Activated T-helper 1 cell treated with Interleukin-2 at 50 U/mL for 16 hours (primary cell): ENCODE measurements at places on chromosomes 13 and 19.

GRCh38 chr19:42532891-42533290 lies 4.6 kb upstream of the CEACAM1 start:
- DNase-seq = no peak

GRCh38 chr19:18985257-18985656 lies 44.2 kb upstream of the HOMER3 start:
- DNase-seq = no peak

- DNase-seq = no peak
Measured at GRCh38 chr13:41061914-41062837, 867 bp downstream of the WBP4 start.

DNA sequence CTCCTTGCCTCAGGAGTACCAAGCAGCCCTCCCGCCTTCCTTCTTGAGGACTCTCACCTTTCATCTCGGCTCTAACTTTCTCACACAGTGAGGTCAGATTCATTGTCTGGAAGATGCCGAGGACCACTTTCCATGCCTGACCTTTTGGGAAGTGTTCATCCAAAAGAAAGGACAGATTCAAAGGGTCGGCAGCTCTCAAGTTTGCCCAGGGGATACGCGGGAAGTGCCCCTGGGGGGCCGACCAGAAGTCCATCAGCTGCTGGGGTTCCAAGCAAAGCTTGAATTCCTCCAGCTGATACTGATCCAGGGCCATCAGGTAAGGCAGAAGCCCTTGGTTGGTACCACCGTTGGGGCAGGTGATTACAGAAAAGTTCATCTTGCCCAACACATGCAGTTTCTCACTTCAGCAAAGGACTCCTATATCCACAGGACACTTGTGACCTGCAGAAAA lies at the start of gene NLRP13:
NLRP13 (minus strand) TSS at position 401 of the 451 bp plus-strand sequence; CDS start at position 376, 25 bp downstream.
- DNase-seq = no peak

DNA sequence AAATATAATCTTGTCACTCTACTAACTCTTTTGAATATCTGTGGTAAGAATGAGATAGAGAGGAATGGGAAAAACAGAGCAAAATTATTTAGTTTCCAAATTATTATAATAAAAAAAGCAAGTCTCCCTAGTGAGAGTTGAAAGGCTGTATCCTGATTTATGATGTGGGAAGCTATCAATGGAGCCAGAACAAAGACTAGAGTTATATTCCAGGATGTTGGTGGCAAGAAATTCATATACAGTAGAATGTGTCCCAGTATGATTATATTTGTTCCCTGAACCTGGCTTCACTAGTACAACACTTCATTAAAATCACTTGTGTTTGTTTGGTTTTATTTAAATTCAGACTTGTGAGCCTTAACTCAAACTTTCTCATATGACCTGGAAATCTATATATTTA lies 630.3 kb downstream of the GPC5 start:
- no peak for DNase-seq

DNA sequence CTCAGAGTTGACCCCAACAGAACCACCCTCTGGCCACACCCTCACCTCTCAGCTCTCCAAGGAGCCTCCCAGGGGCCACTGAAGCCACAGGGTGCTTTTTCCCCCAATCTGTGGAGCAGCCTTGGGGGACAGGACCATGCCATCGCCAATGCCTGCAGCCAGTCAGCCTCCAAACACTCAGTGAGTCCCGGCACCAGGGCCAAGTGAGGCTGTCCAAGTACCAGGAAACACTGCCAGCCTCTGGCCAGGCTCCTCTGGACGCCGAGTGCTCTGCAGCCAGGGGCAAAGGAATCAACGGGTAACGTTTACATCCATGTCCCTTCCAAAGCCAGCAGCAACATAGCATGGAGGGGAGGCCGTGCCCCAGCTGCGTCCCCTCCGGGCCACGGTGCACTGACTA lies 9.5 kb upstream of the COMP start:
- DNase-seq = no peak

- DNase-seq = no peak
Measured at GRCh38 chr19:50430888-50431342, 1.8 kb upstream of the MYBPC2 start.

- no peak for DNase-seq
Measured at GRCh38 chr13:78875792-78876580, 217.0 kb upstream of the OBI1 start.

GRCh38 chr13:94308832-94309231 lies 170.7 kb downstream of the DCT start:
- DNase-seq = no peak

GRCh38 chr13:114090476-114090875 lies 41.9 kb downstream of the RASA3 start:
- no peak for DNase-seq

- no peak for DNase-seq
Measured at GRCh38 chr13:27449081-27449603, 1.2 kb downstream of the MTIF3 start.

DNA sequence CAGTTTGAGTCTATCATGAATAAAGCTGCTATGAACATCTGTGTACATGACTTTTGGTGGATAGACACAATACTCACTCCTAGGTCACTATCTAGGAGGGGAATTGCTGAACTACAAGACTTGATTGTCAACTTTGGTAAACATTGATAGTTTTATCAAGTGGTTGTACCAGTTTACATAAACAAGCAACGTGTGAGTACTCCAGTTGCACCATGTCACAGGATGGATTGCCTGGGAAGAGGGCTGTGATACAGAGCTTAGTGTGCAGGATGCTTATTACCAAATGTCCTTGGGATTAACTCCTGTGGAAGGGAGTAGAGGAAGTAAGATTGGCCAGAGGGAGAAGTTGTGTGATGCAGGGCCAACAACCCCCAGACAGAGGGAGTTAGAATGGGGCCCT lies 37.7 kb downstream of the RAP2A start:
- DNase-seq = no peak

- no peak for DNase-seq
Measured at GRCh38 chr13:78198821-78199220, 280.2 kb upstream of the EDNRB start.

DNA sequence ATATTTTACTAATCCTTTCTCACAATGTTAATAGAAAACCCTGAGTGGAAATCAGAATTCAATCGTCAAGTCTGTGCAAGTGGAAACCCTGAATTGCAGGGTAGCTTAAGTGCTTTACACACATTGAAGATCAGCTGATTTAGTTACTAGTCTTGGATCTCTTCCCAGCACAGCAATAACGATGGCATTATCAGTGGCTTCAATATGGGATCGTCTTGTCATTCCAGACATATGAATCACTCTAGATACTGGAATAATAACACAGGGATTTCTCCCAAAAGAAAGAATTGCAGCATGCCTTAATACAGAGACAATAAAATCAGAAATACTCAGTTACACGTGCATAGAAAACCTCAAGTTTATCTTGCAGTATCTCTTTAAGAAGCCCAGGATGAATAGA lies 12.6 kb upstream of the METTL21C start:
- DNase-seq = no peak

- DNase-seq = no peak
Measured at GRCh38 chr19:50759886-50760285, 10.4 kb upstream of the GPR32 start.

DNA sequence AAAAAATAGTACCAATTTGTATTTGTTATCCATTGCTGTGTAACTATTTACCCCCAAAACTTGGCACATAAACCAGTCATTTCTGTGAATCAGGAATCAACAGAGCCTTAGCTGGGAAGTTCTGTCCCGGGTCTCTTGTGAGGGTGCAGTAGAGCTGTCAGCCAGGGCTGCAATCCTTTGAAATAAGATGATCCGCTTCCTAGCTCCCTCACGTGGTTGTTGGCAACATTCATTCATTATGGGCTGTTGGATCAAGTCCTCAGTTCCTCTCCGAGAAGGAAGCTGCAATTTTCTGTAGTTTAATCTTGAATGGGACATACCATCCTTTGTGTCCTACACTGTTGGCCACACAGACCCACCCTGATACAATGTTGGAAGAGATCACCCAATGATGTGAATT lies 277.2 kb downstream of the SUCLA2 start:
- DNase-seq = no peak

- no peak for DNase-seq
Measured at GRCh38 chr19:556611-557382, 12.9 kb downstream of the GZMM start.

GRCh38 chr19:40906512-40906911 lies 24.5 kb upstream of the CYP2A7 start:
- no peak for DNase-seq

GRCh38 chr19:10321874-10322835 lies 6.3 kb upstream of the FDX2 start:
- DNase-seq = no peak

DNA sequence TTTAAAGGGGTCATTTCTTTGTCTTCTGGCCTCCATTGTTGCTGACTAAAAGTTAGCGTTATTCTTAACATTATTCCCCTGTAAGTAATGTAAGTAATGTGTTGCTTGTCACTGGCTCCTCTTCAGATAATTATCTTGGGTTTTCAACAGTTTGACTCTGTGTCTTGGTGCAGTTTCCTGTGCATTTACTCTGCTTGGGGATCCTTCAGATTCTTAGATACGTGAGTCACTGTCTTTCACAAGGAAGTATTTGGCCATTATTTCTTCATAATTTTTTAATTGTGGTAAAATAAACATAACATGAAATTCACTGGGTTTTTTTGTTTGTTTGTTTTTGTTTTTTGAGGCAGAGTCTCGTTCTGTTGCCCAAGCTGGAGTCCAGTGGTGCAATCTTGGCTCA lies 13.5 kb upstream of the OR7D2 start:
- no peak for DNase-seq

DNA sequence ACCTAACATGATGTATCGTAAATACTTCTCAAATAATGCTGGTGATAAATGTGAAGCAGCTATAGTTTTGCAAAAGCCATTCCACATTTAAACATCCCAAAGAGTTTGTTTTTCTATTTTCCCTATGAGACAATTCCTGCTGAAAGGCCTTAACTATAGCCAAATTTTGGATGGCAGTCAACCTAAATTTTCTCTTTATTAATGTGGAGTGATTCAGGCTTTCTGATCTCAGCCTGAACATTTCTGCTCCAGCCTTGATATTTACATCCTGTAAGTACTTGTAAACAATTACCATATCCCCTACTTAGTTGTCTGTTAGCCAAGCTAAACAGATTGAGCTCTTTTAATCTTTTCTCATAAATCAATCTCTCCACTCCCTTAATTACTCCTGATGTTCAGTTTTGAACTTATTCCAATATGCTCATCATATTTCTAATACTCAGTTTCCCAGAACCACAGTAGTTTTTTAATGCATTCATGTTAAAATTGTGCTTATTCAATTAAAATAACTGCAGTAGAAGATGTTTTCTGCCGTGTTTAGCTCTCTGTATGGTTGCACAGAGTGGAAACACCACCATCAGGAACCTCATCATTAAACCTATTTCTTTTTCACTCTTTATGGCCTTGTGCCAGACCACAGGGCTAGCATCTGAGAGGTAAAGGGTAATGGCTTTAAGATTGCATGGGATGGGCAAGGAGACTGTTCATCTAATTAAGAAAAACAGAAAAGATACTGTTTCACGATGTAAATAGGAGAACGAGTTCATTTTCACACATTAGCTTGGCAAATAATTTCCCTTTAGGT lies 1235.2 kb upstream of the SLC10A2 start:
- no peak for DNase-seq

DNA sequence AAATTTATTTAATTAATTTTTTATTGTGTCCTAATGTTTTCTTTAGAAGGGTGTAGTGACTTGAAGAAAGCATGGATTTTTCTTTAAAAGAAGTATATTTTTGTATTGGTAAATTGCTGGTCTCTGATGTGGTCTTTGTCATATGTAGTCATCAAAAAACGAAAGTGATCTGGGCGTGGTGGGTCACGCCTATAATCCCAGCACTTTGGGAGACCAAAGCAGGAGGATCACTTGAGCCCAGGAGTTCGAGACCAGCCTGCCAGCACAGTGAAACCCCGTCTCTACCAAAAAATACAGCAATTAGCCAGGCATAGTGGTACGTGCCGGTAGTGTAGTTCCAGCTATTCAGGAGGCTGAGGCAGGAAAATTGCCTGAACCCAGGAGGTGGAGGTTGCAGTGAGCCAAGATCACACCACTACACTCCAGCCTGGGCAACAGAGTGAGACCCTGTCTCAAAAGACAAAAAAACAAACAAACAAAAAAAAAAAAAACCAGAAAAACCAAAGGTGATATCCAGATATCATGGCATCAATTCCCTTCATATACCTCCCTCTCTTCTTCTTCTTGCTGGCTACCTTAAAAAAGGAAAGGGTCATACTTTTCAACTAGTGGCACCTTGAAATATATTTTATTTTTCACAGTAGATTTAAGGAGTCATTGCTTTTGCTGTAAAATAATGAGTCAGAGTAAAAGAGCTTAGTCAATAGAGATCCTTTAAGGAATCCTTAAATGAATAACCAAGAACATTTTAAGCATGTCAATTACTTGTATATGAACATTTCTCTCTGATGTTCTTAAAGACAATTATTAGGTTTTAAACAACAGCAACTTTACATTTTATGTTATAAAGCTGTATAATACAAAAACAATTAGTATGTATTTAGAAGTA lies 19.9 kb downstream of the KCTD4 start:
- DNase-seq = no peak

DNA sequence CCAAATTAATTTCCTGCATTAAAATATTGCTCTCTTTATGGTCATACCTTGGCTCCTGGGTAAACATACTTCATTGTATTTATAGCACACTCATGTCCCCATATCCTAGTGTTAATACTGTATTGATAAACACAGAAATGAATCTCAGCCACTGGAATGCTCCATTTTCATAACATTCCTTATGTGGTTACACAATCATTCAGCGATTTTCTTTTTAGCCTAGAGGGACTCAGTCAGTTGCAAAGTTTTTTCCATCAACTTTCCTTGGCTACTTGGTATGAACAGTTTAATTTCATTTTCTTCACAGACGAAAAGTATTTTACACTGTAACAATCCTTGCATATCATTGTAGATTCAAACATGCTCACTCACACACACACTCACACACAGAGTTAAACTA lies 471.5 kb downstream of the FGF14 start:
- DNase-seq = no peak

GRCh38 chr13:20696073-20696472 lies 7.4 kb upstream of the IL17D start:
- no peak for DNase-seq

DNA sequence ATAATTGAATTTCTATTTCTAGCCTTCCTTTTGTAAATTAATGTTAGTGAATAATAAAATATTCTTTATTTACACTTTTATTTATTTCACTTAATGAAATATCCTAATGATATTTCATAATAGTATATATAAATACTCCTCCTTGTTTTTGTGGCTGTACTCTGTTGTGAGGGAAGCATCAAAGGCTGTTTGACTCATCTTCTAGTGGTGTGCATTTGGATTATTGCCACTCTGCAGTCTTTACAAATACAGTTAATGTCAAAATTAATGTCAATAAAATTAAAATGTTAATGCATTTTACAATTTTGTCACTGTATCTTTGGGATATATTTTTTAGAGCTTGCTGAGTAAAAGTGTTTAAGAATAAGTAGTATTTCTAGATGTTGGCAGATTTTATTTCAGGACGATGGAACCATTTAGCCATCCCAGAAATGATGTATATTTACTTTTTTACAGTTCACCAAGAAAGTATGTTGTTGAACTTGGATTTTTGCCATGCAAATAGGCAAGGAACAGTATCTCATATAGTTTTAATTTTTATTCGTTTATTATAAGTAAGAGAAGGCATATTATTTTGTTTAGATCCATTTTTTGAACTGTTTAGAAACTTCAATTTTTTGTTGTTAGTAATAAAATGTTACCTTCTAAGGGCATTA lies 281.2 kb upstream of the SLITRK6 start:
- DNase-seq = no peak

GRCh38 chr13:60331249-60332012 lies 65.6 kb upstream of the TDRD3 start:
- DNase-seq = no peak
